Myocyte (in vitro differentiated cells): ENCODE measurements at places on chromosomes 6 and 20. TPM values are rescaled to one million over a fixed set of nuclear protein-coding genes. Genes with fewer than 3 reads are reported as not detected.

GRCh38 chr20:25061103-25061799, 3.3 kb upstream of the ACSS1 start:
- no peak for DNase-seq

DNA sequence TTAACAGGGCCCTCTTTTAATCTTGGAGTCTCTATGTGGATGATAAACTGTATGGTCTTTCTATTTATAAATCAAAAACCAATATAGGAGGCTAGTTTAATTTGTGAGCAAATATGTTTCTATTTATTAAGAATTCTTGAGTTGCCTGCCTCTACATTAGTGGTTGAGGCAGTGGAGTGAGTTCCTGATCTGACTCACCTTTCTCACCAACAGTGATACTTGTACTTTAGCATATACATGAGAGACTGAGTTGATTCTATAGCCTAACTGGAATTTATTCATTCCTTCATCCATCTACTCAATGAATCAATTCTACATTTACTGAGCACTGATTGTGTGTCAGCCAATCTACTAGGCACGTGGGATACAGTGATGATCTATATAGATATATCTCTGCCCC, 126.9 kb downstream of the TRMT11 start:
- DNase-seq = no peak

Gene HLA-G
- not detected in 2 replicates for total RNA-seq

Gene ASIP
- total RNA-seq = not detected in 2 replicates

DNA sequence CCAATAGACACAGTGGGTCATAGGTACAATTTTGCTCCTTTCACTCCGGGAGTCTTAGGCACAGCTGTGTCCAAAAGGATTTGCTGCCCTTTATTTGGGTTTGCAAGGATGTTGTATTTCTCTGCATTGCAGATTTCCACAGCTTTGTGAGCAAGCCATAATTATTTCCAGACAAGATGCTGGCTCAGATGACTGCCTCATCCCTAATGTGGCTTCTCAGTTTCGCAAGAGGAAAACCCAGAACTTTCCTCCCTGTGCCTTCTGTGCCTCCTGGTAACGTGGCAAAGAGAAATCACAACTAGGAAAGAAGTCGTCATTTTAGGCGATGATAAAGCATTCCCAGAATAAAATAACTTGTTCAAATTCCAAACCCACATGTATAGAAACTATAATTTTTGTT, 33.7 kb downstream of the FAM50B start:
- peak; percentile 66 for DNase-seq

- DNase-seq = peak; percentile 17
Observed at GRCh38 chr20:37669062-37669772, 24.6 kb upstream of the CTNNBL1 start.

- DNase-seq = no peak
Observed at GRCh38 chr6:89736893-89737292, 82.7 kb downstream of the MDN1 start.

DNA sequence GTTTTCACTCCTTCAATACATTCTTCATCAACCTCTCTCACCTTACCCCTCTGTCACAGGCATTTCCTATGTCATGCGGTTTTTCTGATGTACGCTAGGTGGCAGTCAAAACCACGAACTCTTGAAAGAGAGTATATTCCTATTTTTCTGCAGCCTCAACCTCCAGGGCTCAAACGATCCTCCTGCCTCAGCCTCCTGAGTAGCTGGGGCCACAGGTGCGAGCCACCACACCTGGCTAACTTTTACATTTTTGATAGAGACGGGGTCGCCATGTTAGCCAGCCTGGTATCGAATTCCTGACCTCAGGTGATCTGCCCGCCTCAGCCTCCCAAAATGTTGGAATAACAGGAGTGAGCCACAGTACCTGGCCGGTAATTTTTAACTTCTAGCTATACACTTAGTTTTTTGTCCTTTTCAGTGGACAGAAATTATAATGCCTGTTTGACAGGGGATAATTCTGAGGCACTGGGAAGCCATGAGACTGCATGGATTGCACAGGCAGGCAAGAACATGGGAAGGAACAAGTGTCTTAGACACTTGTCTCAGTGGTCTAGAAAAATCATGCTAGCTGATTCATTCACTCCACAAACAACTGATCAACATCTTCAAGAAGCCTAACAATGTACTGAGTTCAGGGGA, 22.5 kb upstream of the HFE start:
- DNase-seq = peak; percentile 55

Gene LPIN3
- total RNA-seq = 7.7 and 12.2 TPM in 2 replicates

Gene SEC63
- total RNA-seq = 18.0 and 19.1 TPM in 2 replicates

Gene GNMT
- not detected in 2 replicates for total RNA-seq

- peak; percentile 38 for DNase-seq
Observed at GRCh38 chr6:54717849-54718455, 128.6 kb upstream of the FAM83B start.
